ENCODE measurements at places on chromosomes 5 and 9.

DNA sequence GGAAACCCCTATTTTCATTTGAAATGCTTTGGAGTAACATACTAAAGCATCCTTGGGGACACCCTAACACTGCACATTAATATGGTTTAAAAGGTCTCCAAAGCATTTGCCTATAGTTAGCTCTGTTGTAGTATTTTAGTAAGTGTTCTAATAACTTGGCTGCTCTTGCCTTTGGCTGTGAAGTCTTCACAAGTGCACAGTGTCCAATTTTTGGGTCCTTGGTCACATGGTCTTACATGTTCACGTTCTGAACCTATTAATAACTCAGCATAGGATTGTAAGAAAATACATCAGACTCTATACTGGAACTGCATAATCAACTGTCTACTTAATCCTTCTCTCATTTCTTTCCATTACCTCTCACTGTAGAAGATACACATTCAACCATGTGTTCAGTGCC is 17.4 kb downstream of the ADAMTS19 start:
- no peak for DNase-seq

DNA sequence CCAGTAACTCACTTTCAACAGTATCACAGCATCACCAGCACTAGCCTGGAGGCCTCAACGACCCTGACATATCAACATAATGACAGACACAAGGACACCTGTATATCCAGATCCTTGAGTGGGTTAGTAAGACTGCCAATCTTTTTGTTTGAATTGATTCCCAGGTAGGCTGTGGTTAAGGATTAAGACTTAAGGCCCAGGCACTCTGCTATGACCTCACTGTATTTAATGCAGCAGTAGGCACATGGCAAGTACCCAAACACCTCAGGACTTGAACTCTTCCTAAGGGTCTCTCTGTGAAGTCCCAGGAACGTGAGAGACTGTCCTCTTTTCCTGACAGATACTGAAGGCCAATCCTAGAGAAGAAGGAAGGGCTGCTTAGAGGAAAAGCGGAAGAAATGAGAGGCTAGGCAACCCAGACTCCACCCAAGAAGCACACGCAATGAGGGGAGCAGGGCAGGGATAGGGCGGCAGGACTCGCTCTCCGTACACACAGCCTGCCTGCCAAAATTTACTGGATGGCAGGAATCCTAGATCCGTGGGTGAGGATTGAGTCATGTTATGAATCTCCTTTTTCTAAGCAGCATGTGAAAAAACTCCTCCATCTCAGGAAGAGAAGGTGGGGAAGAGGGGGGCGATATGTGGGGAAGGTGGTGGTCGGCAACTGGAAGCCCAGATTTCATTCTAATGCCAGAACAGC is 93.4 kb downstream of the SIL1 start:
- DNase-seq: no peak

- DNase-seq: no peak
Observed at GRCh38 chr5:116575326-116576052, 866 bp upstream of the SEMA6A start.

DNA sequence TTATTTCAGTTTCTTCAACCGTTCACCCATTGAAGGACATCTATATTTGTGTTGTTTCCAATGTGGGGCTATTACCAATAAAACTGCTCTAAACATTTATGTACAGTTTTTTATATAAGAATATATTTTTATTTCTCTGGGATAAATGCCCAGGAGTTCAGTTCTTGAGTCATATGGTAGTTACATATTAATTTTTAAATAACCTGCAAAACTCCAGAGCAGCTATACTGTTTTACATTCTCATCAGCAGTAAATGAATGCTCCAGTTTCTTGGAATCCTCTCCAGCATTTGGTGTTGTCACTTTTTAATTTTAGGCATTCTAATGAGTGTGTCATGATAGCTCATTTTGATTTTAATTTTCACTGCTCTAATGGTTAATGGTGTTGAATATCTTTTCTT is 36.2 kb downstream of the CDK7 start:
- no peak for DNase-seq

GRCh38 chr9:133843751-133844397 is 105.7 kb upstream of the SARDH start:
- no peak for DNase-seq

- DNase-seq: no peak
Observed at GRCh38 chr5:69528035-69528434, 32.0 kb upstream of the GTF2H2C start.

DNA sequence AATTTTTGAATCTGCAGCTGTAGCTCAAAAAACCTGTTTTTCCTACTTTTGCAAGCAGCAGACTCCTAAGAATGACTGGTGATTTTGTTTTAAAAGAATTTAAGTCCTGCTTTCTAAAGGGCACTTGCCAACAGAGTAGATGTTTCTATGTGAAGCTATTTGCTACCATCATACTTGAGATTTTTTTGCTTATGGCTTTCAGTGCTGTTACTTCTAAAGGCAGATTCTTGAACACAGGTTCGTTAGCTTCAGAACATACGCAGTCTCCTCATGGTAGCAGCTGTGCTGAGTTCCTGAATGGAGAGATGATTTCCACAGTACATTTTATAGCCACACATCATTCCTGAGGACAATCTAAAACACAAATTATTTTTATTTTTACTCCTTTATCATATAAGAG is 24.4 kb upstream of the ELL2 start:
- no peak for DNase-seq

GRCh38 chr9:112755675-112756074 is 5.1 kb downstream of the SNX30 start:
- no peak for DNase-seq

Measured in activated CD8-positive, alpha-beta memory T cell treated with anti-CD3 and anti-CD28 coated beads for 4 hours (primary cell).